ENCODE measurements at places on chromosomes 1 and 21.

GRCh38 chr21:42475526-42476387 lies 20.3 kb downstream of the RSPH1 start:
- no peak for DNase-seq

GRCh38 chr1:234694661-234695060 lies 84.7 kb upstream of the IRF2BP2 start:
- no peak for DNase-seq

DNA sequence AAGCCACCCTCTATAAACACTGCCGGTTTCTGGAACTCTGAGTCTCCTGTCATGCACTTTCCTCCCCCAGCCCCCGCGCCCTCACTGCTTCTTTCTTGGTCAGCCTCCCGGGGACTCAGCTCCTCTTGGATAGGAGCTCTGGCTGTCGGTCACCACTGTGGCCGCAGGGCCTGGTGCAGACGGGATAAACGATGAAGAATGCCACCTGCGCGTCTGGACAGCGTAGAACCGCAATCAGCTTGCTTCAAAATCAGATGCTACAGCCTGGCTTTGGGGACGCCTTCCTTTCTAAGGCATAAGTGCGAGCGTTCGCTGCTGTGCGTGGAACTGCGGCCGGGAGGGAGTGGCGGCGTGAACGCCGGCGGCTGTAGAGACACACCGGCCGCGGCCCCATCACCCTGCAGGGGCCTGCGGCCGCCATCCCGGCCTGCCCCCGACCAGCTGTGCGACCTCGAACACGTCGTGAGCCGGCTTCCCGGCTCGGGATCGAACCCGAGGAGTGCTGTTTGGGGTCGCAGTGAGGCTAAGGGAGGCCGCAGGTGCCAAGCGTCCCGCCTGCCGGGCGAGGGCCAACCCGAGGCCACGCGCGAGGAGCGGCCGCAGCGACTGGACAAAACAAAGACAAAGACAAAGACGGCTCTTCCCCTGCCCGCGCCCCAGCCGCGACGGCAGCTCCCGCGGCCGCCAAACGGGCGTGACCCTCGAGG lies 688 bp downstream of the PTTG1IP start:
- no peak for DNase-seq

DNA sequence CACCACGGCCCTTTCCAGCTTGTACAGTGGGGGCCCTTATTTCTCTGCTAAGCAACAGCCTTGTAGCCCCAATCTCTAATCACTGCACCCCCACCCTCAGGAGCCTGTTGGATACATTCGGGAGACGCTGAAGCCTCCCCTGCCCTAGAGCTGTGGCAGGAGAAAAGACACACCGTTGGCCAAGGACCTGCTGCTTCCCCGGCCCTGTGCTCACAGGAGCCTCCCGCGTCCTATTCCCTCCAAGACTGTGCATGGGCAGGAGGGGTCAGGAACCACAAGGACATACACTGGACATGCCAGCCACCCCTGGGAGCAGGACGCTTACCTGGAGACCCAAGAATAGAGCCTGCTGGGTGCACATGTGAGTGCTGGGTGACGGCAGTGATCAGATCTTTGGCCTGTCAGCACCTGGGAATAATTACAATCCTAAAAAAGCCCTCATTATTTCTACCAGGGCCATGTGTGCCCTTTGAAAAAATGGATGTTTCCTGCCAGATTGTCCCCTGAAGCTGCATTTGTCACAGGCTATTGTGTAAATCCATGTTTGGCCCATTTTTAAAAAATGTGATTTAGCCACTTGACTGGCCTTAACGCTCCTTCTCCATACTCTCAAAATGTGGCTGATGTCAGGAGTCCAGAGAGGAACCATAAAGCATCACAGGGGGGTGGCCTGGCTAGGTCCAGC lies 590.6 kb downstream of the MATN1 start:
- no peak for DNase-seq

- DNase-seq: no peak
Measured at GRCh38 chr1:76725864-76726619, 141.2 kb upstream of the ST6GALNAC5 start.

DNA sequence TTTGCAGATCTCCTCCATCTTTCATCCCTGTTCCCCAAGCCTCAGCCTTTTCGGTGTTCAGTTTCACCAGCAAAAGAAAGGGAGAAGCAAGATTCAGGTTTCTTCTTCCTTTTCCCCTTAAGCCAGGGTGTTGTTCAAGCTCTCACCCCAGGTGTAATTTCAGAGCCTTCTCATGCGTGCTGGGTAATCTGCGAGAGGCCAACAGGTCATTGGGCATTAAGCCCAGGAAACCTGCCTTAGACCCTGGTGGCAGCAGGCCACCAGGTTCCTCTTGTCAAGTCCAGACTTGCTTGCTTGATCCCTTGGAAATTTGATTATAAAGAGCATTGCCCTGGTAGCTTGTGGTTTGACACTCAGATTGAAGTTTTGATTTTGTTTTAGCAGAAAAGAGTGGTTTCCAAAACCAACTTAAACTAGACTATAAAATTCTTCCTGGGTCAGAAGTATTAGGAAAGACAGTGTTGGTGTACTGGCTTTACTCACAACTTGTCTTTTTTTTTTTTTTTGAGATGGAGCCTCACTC lies 6.9 kb downstream of the AKR1A1 start:
- DNase-seq: peak; percentile 41

DNA sequence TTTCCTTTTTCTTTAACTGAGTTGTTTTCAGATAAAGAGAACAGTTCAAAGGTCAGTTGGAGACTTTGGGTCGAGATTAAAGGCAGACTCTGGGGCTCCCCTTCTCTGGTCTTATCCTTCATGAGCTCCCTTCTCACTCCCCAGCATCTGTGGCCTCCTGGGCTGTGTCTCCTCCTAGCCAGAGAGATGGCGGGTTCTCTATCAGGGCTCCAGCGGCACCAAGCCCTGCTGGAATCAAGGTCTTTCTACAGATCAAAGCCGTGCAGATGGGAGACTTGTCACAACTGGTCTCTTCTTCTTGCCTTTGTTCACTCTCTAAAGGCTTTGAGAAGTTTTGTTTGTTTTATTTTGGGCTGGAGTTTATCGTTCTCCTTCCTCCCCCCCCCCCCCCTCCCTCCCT lies 373.7 kb upstream of the C1orf174 start:
- no peak for DNase-seq

DNA sequence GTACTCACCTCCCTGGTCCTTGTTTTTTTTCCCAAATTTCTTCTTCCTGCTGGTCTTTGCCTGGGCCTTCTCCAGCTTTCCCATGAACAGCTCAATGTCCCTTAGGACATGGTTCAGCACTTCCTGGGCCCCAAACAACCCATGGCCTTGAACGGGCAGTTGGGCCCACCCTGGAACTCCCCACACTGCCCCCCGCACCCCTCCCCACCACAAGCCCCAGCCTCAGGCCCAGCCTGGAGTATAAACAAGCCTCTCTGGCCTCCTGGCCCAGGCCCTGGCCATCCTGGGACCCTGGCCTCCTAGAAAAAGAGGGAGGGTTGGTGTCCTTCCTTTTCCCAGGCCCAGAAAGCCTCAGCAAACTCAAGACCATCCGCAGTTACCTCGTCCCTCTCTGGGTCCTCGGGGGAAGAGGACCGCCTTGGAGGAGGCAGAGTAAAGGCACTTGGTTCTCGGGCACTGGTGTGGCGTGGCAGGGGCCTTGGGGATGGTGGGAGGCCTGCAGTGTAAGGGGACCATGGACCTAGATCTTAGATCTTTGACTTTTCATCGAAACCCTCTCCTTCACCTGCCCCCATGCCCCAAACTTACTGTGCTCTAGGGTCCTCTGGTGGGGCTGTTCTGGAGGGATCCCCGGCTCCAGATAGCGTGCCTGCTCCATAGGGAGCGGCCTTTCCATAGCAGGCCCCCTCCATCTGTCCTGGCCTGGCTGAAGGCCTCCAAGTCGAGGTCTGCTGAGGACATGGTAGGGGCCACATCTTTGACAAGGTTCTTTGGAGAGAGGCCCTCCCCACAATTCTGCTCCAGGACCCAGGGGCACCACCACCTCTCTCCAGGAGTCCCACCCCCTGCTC lies 5.6 kb downstream of the EPS8L3 start:
- no peak for DNase-seq

- DNase-seq: no peak
Measured at GRCh38 chr1:201360486-201360885, 17.0 kb downstream of the TNNT2 start.

- peak; percentile 59 for DNase-seq
Measured at GRCh38 chr1:180252638-180253536, 22.8 kb downstream of the LHX4 start.

- DNase-seq: no peak
Measured at GRCh38 chr21:36030581-36031189, 29.6 kb downstream of the SETD4 start.

- DNase-seq: no peak
Measured at GRCh38 chr1:66933887-66934700, 9.3 kb downstream of the MIER1 start.

DNA sequence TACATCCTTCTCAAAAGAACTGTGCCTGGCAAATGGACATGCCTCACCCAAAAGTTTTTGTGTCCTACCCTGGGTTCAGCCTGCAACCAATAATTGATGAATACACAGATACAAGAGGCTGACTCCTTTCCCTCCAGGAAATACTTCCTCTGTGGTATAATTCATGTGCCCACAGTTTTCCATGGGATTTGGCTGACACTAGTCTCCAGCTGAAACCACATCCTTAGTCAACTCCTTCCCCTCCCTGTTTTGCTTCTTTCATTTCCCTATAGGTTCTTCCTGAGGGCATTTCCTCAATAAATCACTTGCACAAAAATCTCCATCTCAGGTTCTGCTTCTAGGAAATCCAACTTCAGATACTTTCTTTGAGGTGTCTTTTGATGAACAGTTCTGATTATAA lies 436.6 kb upstream of the C1orf87 start:
- DNase-seq: no peak

DNA sequence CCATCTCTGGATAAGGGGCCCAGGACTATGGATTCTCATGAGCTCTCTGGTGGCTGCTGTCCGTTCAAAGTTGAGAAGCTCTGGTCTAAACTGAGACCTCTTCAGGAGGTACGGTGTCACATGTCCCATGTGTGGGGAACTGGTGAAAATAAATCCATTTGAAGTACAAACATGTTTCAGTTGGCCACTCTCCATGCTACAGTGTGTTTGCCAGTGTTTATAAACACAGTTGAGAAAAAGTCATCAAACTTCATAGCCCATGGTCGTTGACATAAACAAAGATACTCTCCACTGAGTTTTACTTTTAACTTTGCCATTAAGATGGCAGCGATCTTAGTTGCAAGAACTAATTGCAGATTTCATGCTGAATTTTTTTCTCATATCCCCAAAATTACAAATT lies 72.8 kb downstream of the PSMG1 start:
- DNase-seq: no peak

DNA sequence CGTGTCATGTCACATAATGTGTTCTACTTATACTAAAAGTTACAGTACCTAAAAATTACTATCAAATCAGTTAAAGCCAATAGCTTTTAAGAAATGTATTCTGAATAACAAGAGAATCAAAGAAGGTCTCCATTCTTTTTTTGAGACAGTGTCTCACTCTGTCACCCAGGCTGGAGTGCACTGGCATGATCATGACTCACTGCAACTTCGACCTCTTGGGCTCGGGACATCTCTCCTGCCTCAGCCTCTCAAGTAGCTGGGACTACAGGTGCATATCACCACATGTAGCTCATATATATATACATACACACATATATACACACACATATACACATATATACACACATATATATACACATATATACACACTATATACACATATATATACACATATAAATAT lies 20.1 kb downstream of the COP1 start:
- DNase-seq: no peak

GRCh38 chr21:42063571-42064521 lies 7.3 kb upstream of the UMODL1 start:
- DNase-seq: no peak

GRCh38 chr1:2882966-2883696 lies 81.6 kb upstream of the TTC34 start:
- DNase-seq: no peak

GRCh38 chr1:182616130-182617013 lies 12.2 kb upstream of the RGS16 start:
- DNase-seq: no peak

- no peak for DNase-seq
Measured at GRCh38 chr1:2982615-2983318, 38.5 kb upstream of the ACTRT2 start.

GRCh38 chr1:107328087-107328486 lies 187.2 kb downstream of the NTNG1 start:
- DNase-seq: no peak

DNA sequence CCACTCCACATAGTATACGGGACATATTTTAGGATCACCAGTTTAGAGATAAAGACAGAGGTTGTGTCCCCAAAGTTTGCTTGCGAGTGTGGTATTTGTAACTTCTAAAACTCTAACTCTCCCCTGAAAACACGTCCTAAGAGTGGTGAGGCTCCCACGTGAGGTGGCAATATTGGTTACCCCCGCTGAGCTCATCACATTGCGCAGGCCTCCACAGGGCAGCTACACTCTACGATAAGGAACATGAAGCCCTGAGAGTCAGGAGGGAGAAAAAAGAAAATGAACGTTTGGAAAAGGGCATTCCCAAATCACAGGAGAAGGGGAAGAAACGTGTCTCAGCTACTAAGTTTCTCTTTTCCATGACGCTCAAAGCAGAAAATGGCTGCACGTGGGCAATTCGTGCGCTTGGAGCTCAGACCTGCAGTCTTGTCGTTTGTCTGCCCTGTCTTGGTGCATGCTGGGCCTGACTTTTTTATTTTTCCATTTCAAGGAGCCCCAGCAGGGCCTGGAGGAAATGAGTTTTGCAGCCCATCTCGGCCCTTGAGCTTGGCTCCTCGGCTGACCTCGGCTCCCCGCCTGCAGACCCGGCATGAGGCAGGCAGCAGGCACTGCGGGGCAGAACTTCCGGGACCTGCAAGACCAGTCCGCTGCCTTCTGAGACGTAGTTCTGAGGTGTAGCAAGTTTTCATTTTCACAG lies 25.7 kb downstream of the ERG start:
- DNase-seq: no peak

DNA sequence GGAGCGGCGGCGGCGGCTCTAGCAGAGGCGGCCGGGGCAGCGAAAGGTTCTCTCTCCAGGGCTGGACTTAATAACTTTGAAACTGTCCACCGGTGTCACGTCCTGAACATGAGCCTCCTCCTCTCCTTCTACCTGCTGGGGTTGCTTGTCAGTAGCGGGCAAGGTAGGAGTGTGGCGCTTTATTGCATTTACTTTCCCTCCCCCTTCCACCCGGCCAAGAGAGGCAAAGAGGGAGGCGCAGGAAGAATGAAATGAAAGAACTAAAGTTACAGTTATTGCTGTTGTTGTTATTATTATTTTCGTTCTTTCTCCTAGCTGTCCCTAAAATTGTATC lies 214 bp downstream of the NCAM2 start:
- DNase-seq: no peak

Data from gastrocnemius medialis (tissue), 4 donors.